ENCODE measurements at places on chromosomes 1 and 21.

DNA sequence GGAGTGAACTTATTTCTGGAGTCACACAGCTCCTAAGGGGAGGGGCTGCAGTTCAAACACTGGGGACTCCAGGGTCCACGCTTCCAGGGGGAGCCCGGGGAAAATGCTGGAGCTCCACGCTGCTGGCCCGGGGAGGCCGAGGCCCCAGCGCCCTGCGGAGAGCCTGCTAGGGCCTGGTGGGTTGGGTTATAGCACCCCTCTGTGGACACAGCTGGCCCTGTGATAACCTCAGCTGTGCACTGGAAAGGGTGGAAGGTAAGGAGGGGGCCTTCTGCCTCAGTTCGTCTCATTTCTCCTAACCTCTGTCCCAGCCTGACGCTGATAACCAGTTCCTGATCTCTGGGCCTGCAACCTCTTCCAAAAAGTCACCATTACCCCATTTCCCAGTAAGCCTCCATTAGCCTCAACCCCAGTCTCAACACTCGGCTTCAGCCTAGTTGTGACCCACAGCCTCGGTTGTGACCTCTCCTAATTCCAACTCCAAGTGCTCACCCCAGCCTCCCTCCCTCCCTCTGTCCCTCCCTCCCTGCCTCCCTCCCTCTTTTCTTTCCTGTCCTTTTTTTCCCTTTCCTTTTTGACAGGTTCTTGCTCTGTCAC is 7.1 kb downstream of the NBL1 start:
- no peak for DNase-seq

DNA sequence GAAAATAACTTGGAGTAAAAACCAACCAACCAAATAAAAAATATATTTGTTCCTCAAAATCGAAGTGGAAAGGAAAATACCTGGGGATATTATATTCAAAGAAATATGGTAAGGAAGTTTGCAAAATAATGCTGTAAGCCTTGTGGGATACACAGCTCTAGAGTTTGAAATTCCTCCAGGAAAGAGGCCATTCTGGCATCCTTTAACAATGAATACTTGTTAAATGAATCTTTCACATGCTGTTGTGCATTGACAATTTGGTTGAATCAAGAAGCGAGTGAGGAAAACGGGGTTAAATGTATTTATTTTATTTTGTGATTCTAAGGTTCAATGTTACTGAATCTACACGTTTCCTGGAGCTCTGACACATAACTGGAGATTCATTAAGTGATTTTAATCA is 30.5 kb upstream of the NTNG1 start:
- DNase-seq: no peak

DNA sequence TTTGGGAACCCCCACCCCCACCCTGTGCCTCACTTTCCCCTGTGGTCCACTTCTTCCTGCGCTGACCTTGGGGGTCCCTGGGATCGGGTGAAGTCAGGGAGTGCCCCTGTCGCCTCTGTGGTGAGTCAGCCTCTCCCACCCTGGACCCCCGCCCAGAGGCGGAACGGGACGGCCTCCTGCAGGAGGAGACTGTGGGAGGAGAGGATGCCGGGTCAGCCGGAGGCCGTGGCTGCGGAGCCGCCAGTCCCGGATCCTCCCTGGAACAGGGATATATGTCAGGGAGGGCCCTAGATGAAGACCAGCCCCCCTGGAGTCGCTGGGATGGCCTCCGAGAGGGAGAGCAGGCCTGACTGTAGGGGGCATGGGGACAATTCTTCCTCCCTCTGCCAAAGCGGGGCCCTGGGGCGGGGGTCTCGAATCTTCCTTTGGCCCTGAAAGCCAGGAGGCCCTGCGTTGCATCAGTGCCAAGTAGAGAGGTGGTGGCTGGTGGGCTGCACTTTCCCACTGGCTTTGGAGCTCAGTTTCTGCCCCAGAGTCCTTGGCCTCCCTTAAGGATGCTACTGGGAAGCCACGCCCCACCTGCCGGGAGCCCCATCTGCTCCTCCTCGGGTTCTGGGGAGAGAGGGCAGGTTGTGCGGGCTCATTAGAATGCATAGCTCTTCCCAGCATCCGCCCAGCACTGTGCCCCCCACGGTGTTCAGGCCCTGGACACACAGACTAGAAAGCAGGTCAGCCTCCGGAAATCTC is 930 bp downstream of the ARHGEF10L start:
- DNase-seq: no peak

DNA sequence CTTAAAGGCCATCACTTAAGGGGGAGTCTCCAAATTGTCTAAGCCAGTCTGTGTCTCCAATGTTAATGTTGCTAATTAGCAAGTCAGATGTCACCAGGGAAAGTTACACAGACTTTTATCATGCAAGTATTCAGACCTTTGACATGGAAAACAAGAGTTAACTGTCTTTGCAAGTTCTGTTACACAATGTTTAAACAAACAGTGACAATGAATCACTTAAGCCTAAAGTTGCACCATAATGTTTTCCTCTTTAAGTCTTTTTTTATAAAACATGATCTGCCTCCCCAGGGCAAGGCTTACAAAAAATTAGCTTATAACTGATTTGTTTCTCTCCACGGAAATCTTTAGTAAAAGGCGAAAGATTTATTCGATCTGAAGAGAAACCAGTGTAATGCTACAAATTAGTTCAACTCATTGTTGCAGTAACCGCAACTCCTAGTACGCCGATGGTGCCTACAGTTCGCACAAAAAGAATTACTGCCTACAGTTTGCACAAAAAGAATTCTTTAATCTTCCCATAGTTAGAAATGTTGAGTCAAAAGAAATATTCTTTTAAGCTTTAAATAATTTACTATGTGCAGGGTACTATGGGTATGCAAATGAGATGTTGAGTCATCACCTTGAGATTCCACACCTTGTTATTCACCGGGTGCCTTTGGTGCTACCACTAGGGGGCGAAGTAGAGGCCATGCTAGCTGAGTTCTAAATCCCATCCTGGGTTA is 45.3 kb downstream of the HHAT start:
- DNase-seq: peak; percentile 54

DNA sequence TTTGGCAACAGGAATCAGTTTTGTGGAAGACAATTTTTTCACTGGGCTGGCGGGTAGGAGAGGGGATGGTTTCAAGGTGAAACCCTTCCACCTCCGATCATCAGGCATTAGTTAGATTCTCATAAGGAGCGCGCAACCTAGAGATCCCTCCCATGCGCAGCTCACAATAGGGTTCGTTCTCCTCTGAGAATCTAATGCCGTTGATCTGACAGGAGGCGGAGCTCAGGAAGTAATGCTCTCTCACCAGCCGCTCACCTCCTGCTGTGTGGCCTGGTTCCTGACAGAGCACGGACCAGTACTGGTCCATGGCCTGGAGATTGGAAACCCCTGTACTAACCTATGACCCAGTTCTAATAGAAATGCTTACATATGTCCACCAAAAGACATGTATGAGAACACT is 96.6 kb upstream of the KIAA1614 start:
- DNase-seq: no peak

- DNase-seq: peak; percentile 64
Measured at GRCh38 chr1:151511636-151512215, 539 bp downstream of the CGN start.

GRCh38 chr1:77038000-77038399 is 170.7 kb downstream of the ST6GALNAC5 start:
- no peak for DNase-seq

- no peak for DNase-seq
Measured at GRCh38 chr1:245583575-245584330, 429.0 kb downstream of the KIF26B start.

GRCh38 chr1:204579681-204580080 is 63.5 kb downstream of the MDM4 start:
- no peak for DNase-seq

- no peak for DNase-seq
Measured at GRCh38 chr1:2004856-2005255, 1.3 kb upstream of the CFAP74 start.

DNA sequence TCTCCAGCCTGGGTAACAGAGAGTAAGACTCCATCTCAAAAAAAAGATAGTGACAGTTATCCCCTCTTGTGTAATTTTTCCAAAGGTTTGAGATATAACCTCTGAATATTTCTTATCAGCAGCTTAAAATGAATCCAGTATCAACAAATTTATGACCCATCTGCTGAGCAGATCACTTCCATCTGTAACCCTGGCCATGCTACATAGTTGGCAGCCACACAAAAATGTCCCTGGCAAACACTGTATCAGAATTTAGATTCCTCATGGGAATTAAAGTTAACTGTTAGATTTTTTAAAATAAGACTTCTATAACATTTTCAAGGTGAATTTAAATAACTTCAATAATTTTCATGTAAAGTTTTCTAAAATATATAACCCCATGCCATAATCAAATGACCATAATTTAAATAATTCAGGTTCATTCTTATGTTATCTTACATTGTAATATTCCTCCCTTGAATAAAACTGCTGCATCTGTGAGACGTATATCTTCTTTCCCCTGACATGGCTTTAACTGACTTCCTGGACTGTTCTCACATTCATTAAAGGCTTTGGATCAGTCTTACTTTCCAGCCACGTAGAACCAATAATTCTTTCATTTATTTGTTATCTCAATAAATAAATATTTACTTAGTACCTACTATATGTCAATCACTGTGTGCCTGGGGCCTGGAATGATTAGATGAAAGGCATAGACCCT is 5.3 kb upstream of the PRPF38B start:
- no peak for DNase-seq

- no peak for DNase-seq
Measured at GRCh38 chr1:39672551-39672947, 642 bp upstream of the NT5C1A start.

GRCh38 chr1:239731082-239731748 is 344.8 kb downstream of the CHRM3 start:
- DNase-seq: no peak

- no peak for DNase-seq
Measured at GRCh38 chr1:65717815-65718454, 74.8 kb upstream of the PDE4B start.

DNA sequence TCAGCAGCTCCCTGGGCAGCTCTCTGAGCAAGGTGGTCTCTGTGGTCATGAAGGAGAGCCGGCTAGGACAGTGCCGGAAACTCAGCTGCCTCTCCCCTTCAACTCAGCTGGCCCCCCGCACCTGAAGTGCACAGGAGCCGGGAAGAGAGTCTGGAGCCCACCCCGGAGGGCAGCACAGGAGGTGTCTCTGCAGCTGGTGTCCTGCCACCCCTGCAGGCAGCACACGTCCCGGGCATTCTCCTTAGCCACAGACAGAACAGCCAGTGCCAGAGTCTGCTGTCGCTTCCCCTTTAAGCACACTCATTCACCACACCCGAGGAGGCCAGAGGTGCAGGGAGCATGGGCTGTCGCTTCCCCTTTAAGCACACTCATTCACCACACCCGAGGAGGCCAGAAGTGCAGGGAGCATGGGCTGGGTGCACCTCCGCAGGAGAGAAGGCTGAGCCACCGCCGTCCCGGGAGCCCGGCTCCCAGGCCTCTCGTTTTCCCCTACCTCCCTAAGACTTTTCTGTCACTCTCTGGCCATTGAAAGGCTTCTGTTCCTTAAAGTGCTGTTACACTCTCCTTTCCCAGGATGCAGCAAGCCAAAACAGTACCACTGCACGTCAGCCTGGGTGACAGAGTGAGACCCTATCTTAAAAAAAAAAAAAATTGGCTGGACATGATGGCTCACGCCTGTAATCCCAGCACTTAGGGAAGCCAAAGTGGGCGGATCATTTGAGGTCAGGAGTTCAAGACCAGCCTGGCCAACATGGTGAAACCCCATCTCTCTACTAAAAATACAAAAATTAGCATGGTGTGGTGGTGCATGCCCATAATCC is 16.9 kb upstream of the SAMD11 start:
- DNase-seq: peak; percentile 66

DNA sequence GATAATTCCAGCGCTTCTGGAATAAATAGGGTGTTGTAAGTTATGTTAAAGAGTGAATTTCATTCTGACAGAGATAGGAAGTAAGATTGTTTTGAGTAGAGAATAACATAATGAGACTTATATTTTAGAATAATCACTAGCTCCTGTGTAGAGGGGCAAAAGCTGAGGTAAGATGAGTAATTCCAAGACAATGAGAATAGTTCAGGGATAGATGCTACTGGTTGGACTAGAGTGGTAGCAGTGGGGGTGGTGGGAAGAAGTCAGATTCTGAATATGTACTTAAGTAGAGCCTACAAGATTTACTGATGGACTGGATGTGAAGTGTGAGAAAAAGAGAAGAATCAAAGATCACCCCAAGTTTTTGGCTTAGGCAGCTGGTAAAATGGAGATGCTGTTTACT is 23.3 kb upstream of the MOV10 start:
- DNase-seq: no peak

GRCh38 chr1:245288796-245289195 is 134.0 kb downstream of the KIF26B start:
- DNase-seq: no peak

DNA sequence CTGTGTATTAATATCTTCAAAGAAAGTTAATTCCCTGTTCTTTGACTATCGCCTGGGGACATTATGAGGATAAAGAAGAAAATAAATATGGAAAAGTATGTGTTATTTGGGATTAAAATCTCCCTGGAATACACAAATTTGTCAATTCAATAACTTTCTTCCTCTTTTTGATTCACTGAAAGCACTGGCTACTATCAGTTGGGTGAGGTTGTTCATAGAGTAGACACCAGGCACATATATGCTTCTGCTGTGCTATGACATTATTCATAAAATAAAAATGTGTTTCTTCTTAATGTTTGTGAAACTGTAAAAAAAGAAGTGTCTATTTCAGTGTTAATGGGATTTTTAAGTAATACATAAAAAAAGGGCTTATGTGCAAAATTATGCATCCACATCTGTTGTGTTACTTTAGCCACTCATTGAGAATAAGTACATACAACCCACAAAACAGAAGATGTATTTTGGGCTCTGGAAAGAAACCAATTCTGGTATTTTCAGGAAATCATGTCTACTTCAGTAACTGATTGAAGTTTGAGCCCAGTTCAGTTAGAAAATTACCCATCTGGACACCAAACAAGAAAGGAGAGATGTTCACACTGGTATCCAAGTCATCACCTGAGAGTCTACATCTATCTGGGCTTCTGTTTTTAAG is 169.4 kb downstream of the GABPA start:
- DNase-seq: no peak

GRCh38 chr1:233433436-233434210 is 106.1 kb downstream of the MAP3K21 start:
- no peak for DNase-seq

GRCh38 chr21:46567348-46567747 is 37.5 kb downstream of the S100B start:
- peak; percentile 16 for DNase-seq

- DNase-seq: no peak
Measured at GRCh38 chr1:155177918-155178281, 4.3 kb downstream of the TRIM46 start.

- no peak for DNase-seq
Measured at GRCh38 chr1:187977298-187977697, 1148.5 kb downstream of the PLA2G4A start.

Data from lower lobe of right lung (tissue), 2 donors.